ENCODE measurements at places on chromosomes 7 and 10.

DNA sequence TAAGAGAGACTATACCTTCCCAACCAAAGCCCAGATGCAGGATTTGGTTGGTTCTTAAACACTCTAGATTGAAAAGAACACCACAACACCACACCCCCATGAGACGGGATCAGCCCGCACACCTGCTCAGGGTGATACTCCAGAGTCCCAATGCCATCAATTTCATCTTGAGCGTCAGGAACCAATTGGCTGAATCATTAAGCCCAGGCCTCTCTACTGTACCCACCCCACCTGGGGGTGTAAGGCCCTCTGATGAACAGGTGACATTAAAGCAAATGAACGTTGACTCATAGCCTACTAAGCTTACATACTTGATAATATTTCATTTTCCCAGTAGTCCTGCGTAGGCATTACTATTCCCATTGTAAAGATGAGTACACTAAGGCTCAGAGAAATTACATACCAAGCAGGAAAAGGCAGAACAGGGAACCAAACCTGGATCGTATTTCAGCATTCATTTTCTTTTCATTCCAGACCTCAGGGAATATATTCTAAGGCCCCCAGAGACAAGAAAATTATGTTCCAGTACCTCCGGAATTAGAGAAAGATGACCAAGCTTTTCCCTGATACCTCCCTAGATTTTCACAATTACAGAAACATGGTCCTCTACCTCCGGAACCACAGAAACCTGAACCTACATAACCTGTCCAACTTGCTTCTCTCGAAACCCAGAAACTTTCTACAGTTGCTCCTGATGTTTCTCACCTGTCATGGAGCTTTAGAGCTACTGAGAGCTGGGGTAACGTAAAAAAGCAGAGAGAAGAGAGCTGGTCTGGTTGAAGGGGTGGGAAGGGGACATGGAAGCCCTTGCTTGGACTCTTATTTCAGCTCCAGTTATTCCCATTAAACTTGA lies 43.1 kb upstream of the KDM7A start:
- DNase-seq, result no peak

DNA sequence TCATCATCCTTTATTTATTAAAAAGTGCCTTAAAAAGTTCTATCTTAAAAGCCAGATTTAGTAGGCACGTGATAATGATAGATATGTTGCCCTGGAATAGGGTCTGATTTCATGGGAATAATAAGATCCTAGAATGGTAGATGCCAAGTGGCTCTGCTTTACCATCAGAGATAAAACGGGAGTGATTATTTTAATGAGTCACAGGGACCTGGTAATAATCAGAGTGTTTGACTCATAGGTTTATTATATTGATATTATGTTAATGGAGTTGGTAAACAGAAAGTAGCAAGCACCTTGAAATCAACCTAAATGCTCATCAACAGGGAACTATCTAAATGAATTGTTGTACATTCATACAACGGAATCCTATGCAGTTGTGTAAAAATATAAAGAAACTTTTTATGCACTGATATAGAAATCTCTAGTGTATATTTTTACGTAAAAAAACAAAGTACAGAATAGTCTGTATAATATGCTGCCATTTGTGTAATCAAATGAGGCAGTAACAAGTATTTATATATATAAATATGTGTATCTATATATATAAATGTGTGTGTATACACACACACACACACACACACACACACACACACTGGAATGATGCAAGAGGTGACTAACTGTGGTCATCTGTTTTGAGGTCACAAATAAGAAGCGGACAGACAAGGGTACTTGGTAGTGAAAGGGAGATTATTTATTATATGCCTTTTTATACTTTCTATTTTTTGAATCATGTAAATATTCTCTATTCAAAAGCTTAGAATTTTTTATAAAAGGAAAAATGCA lies 78.6 kb upstream of the DYNC1I1 start:
- no peak for DNase-seq

DNA sequence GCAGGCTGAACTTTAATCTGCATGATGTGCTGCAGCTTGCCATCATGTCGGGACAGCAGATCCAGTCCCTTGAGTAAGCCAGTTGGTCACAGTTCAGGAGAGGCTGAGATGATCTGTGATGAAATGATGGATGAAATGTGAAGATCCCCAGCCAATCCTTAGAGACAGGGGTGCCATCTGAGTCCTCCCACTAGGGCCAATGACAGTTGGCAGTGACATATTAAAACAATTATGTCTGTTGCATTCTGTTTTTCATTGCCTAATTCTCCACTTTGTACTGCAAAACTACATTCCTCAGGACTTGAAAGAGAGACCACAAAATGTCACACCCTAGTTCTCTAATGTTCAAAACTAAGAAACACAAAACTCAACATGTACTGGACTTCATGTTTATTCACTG lies 66.3 kb upstream of the CAV2 start:
- DNase-seq, result no peak

DNA sequence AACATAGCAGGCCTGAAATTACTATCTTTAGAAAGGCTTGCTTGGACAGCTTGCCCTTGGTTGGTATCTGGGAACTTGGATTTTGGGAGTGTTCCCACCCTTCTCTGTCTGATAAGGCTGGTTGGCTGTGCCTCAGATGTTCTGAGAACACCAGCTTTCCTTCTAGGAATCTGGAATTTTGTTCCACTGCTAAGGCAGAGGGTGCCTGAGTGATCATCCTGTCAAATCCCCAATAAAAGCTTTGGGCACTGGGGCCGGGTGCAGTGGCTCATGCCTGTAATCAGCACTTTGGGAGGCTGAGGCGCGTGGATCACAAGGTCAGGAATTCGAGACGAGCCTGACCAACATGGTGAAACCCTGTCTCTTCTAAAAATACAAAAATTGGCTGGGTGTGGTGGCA lies 5.0 kb downstream of the TRUB1 start:
- no peak for DNase-seq

DNA sequence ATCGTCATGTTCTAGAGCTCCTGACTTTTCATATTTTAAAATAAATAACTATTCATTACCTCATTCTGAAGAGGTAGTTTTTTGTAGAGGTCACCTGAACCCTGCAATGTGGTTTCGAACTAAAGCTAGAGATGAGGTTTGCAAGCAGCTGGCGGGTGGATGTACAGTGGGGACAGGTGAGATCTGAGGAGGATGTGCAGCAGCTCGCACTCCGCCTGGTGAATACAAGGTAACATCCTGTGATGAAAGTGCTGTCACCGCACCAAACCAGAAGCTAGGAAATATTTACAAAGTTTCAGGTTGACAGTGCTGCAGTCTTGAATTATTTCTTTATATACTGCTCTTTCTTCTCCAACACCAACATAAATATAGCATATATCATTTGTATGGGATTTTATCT lies 26.5 kb downstream of the NDUFB2 start:
- no peak for DNase-seq

DNA sequence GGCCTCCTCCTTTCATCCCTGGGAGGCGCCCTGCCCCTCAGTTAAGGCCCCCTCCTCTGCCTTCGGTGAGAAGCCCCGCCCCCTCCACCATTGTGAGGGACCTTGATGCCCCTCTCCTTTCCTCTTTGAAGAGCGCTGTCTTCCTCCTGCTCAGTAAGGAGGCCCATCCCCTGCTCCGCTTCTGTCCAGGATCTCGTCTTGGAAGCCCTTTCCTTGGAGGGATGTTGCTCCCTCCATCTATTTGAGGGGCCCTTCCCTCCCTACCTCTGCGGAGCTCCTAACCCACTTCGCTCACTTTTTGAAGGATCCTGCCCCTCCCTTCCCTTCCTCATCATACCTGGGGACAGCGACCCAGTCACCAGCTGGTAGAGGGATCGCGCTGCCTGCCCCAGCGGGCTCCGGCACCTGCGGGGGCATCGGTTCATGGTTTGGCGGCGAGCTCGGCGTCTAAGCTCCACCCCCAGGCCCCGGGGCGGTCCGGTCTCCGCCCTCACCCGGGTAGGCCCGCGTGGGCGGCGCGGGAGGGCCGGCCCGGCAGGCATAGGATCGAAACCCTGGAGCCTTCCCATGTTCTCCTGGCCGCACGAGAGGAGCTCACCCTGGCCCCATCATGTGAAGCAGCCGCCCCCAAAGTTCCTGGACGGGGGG lies 4.1 kb downstream of the KCNIP2 start:
- DNase-seq, result no peak

DNA sequence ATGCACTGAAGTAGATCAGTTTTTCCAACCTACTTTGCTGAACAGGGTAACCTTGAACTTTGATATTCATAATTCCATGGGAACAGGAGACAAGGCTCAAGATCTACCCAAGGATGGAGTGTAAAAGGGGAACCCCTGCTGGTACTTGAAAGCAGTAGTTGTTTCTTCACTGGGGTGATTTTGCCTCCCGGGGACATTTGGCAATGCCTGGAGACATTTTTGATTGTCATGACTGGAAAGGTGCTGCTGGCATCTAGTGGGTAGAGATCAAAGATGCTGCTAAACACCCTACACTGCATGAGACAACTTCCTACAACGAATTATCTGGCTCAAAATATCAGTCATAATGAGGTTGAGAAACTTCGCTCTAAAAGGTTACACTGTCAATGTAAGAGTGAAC lies 214.8 kb upstream of the CTBP2 start:
- DNase-seq, result no peak

DNA sequence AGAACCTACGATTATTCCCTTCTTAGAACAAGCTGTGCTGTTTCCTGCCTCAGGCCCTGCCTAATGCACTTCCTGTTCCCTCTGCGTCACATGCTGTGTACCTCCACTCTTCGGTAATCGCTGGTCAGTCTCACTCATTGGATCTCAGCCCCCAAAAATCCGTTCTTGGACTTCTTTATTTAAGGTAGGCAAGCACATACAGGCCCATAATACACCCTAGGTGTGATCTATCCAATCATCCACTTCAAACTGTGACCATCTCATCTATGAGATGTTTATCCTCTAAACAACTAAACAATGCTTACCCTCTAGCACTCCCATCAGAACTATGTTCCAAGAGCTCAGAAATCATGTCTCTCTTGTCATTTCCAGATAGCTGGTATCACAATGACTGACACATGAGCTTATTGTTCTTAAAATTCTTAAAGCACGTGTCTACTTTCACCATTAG lies 83.9 kb downstream of the CADPS2 start:
- DNase-seq, result no peak

- DNase-seq, result no peak
These were observed 24.6 kb upstream of the SGMS1 start for GRCh38 chr10:50648089-50648934.

- DNase-seq, result no peak
These were observed 23.9 kb upstream of the ZNF107 start for GRCh38 chr7:64642046-64642445.

GRCh38 chr7:131105294-131105798 lies 222.3 kb upstream of the MKLN1 start:
- DNase-seq, result no peak

- no peak for DNase-seq
These were observed 38.3 kb downstream of the GPRIN2 start for GRCh38 chr10:46518028-46518725.

DNA sequence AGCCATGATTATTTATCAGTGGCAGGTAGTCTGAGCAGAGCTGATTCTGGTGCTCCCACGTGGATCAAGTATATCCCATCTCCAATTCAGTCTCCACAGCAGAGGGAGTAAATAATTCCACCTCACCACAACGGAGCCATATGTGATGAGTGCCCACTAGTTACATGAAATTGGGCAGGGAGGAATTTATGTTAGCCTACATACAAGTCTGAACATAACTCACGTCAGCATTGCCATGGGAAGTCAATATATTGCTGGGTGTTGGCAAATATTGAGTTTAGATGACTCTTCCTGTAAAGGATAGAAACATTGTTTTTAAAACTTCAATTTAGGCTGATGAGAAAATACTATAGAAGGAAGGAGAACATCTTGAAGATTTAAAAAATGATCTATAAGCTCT lies 269.0 kb upstream of the BMPER start:
- no peak for DNase-seq

DNA sequence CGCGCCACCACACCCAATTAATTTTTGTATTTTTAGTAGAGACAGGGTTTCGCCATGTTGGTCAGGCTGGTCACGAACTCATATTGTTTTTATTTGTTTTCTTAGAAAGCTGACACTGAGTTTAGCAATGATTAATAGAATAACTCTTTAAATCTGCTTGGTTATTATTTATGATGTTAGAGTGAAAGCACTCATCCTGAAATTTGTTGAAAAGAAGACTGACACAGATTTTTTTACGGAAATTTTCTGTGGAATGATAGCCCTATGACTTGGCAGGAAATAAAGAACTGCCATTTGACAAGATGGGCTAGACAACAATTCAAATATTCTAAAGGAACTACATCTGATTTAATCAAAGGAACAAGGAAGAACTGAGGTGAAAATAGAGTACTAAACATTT lies 4.3 kb upstream of the GSAP start:
- DNase-seq, result no peak

- no peak for DNase-seq
These were observed 7.9 kb downstream of the FAM20C start for GRCh38 chr7:200290-200689.

DNA sequence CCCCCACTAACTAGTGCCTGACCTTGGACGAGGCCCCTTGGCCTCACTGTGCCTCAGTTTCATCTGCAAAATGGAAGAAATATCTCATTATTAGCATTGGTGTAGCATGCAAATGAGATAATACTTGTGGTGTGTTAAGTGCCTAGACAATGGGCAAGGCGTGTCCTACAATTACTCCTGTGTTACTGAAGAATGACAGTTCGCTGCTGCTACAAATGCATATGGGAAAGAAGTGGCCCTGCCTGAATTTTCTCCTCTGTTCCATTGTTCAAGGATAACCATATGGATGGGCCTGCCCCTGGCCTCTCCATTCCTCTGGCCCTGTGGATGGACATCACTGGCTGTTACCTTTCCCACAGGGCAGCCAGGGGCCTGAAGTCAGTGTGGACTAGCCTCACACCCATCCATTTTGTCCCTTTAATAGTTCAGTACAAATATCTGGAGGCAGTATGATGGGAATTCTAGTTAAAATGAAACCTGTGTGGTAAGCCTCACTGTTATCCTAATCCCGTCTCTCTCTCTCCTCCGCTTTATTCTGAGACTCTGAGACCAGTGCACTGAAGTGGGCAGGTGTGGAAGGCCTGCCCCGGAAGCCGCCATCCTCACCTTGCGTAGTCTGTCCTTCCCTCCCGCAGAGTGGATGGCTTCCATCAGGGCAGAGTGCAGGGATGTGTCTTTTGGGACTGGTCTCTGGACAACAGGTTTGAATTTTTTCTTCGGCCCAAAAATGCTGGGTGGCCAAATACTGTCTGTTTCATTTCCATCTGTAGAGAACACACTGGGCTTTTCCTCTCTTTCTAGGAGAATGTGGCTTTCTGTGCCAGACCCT lies 244.6 kb upstream of the GRB10 start:
- DNase-seq, result no peak

DNA sequence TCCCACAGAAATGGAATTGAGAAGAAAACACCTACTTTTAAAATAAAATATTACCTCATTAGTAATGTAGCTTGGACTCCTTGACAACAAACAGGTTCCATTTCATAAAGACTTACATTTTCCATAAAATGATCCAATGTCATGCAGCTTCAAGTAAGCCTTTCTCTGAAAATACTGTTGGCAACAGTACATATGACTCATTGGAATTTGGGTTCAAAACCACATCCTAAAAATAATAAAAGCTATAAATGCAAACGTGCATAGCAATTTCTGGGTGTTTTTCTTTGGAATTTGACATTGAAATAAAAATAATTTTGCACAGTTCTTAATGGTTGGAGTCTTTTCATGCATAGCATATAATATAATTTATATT lies 47.9 kb downstream of the FHIP2A start:
- no peak for DNase-seq

GRCh38 chr7:64654796-64655548 lies 11.0 kb upstream of the ZNF107 start:
- DNase-seq, result no peak

All from skeletal muscle cell (primary cell).